Pancreas (tissue), 10 donors: ENCODE measurements at places on chromosomes 1 and 21. TPM values are rescaled to one million over a fixed set of nuclear protein-coding genes. Genes with fewer than 3 reads are reported as not detected.

- DNase-seq: no peak
These were observed 3.9 kb upstream of the NUAK2 start for GRCh38 chr1:205325334-205325884.

DNA sequence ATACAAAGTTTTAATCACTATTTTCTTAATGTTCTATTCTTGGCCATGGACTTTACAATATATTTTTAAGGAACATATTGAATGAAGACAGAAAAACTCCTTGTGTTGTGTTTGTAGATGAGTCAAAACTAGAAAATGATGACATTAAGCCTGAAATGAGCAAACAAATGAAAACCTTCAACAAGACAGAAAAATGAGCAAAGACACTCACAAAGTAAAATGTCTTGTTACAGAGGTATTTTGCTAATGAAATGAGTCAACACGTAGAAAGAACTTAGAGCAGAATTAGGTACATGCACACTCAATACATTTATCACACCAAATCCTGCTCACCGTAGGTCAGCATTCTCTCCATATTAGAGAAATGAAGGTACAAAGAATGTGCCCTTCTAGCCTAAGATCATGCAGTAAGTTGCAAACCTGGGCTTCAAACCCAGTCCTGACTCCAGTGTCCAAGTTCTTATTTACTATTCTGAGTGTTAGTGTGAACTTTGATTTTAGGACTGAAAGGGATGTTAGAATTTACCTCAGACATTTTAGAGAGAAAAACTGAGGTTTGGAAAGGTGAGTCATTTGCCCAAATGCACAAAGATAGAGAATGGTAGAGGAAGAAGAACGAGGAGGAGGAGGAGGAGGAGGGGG lies 133.9 kb upstream of the SGIP1 start:
- DNase-seq: no peak

GRCh38 chr1:8529901-8530300 lies 212.0 kb downstream of the SLC45A1 start:
- DNase-seq: no peak

DNA sequence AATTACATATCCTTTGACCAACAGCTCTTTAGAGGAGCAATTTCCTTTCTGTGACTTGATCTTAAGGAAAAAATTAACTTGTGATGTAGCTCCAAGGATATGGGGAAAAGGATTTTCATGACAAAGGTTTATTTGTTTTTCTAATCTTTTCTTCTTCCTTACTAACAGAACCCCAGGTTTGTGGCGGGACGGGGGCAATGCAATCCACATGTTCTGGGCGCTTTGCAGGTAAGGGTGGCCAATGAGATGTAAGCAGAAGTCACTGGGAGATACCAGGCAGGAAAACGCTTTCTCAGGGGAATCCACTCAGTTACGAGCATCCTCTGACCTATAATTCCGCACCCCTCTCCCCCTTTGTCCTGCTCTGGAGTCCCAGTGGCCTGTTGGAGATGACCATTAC lies 122.0 kb downstream of the MRPS6 start:
- no peak for DNase-seq

DNA sequence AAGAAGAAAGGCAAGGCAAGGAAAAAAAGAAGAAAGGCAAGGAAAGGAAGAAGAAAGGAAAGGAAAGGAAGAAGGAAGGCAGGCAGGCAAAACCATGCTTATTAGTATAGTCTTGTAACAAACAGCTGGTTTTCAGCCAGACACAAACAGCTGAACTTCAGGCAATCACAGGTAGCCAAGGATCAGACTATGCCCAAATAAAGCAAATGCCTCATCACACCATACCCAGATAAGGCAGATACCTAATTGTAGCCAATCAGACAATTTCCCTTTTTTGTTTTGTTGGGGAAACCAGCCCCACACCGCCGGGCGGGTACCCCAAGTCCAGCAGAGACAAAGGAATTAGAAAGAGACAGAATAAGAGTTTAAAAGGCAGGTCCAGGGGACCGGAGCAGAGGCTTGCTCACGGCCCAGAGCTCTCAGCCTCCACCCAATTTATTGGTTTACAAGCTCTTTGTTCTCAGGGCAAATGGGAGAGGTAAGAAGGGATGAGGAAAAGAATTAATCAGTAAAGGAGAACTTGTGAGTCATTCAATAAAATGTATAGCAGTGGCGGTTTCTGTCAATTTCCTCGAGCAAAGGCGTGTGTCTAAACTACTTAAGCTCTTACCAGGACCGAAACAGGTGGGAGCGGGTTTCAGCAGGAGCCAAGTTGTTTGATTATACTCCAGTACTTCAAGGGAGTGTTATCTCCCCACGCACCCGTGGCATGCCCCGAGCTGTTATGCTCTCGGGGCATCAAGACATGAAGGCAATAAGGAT lies 886.8 kb downstream of the KCNT2 start:
- no peak for DNase-seq

DNA sequence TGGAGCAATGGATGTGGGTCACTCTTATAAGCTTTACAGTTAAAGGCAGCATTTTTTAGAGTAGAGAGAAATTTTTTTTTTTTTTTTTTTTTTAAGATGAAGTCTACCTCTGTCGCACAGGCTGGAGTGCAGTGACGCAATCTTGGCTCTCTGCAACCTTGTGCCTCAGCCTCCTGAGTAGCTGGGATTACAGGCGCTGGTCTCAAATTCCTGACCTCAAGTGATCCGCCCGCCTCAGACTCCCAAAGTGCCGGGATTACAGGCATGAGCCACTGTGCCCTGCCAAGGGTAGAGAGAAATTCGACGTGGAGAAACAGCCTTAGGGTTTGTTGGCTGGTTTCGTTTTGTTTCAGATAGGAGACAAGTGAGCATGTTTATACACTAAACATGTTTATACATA lies 594.2 kb upstream of the ADAMTS5 start:
- DNase-seq: no peak

GRCh38 chr1:45854724-45855123 lies 51.3 kb downstream of the MAST2 start:
- no peak for DNase-seq

GRCh38 chr1:9651220-9651564 lies 339 bp upstream of the PIK3CD start:
- DNase-seq: no peak

DNA sequence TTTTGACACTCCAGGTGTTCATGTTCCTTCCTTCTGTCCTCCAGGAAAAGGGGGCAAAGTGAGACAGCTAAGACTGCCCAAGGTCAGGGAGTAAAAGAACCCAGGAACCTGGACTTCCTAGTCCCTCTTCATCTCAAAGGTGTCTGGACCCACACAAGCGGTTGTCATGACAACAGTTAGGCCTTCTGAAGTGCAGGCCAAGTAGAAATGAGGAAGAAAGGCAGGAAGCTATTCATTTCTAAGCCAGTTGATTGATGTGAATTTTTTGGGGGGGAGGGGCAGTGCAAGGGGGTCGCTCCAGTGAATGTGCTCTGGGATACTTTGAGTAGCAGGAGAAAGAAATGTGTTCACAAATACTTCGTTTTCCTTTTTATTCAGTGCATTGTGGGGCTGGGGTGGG lies 114.3 kb downstream of the NAV1 start:
- no peak for DNase-seq

DNA sequence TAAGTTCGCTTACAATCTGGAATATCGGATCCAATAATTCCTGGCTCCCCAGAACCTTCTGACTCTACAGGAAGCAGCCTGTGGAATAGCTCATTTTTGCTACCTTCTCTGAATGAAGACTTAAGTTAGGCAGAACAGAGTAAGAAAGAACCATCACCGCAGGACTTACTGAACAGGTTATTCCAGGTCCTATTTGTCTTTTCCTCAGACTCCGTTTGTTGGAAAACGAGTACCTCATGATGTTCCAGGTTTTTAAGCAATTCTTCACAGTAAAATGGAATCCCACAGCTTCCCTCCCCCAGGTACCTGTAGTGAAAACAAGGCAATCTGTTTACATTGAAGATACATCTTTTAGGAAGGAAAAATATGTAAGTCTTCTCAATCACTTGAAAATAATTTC lies 59.8 kb downstream of the ADCY10 start:
- no peak for DNase-seq

- no peak for DNase-seq
These were observed 34.4 kb downstream of the TMCC2 start for GRCh38 chr1:205261946-205262691.

DNA sequence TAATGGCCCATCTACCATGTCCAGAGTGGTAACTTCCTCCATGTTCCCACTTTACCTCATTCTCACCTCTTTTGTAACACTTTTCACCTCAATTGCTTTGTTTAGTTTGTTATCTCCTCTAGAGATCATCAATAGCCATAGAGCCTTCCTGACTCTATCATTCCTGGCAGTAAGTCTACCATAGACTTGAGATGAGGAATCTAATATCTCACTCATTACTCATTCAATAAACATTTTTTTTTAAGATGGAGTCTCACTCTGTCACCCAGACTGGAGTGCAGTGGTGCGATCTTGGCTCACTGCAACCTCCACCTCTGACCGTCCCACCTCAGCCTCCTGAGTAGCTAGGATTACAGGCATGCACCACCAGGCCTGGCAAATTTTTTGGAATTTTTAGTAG lies 7.1 kb downstream of the NMNAT2 start:
- no peak for DNase-seq

CHI3L2 gene
- total RNA-seq: 0.95 TPM

TMEM51 gene
- total RNA-seq: 20.6 TPM

PBX1 gene
- total RNA-seq: 91.0 TPM
